NCI-H226 (cell line): ENCODE measurements at places on chromosomes 2 and 18.
A peak's percentile ranks its signal among the peaks of the same experiment; 100 is the strongest.

DNA sequence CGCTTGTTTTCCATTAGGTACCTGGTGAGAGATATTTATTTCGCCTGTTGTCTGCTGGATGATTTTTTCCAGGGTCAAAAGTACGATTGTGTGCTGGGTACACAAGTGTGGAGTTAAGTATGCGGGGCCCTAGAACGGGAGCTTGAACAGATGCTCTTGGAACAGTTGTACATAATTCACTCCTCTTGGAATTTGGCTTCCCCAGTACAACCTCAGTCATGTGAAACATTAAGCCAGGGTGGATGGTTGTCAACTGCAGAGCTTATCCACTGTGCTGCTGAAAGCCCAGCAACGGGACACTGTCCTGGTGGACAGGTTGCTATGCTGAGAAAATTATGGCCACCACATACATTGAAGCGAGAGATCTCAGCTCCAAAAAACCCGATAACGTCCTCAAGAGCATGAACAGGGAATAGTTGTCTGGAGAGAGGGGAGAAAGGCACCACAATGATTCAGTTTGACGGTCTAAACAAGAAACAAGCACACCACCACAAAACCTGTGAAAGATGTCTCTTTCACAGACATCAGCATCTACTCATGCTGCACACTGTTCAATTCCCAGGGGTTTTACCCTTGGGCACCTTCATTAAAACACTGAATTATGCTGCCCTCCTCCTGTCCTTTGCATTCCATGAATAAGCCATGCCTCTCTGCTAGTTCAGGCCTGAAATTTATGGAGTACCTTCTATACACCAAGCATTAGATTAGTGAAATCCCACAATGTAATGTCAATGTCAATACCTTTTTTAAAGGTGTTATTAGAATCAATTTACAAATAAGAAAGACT, 176.8 kb upstream of the TRIB2 start:
- no peak for DNase-seq

GRCh38 chr2:42249284-42249683, 80.1 kb downstream of the EML4 start:
- DNase-seq = no peak

GRCh38 chr2:2484301-2484700, 153.2 kb upstream of the MYT1L start:
- no peak for DNase-seq

DNA sequence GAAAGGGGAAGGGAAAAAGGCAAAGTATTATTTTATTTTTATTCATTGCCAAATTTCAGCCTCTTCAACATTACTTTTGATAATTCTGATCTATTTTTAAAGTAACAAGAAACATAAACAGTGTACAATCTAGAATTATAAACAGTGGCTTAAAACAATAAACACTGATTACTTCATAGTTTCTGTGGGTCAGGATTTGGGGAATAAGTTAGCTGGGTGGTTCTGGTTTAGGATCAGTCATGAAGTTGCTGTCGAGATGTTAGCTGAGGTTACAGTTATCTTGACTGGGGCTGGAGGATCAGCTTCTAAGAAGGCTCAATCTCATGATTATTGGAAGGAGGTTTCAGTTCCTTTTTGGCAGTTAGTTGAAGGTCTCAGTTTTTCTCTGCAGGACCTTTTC, 109.2 kb downstream of the SCN2A start:
- DNase-seq = no peak

GRCh38 chr18:10783941-10784340, 258.1 kb downstream of the NAPG start:
- no peak for DNase-seq

- no peak for DNase-seq
Observed at GRCh38 chr2:145352484-145352883, 832.6 kb upstream of the ZEB2 start.

DNA sequence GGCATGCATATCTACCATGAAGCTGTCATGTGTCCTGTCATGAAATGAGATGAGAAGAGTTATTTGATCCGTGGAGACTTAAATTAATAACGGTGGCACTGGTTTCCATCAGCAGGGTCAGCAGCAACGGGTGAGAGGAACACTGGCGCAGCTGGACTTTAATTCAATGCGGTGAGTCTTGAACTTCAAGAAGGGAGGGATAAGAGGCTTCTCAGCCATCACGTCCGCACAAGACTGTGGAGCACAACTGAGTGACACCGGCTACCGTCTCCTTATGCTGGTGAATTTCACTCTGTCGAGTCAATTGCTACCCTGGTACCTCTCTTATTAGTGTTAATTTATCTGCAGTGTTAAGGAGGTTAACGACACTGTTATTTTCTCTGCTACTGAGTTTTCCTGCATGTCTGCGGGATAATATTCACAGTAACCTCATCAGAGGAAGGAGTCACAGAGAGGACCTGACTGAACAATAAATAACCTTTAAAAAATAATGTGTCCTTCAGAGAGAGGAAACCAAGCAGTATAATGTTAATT, 236.8 kb downstream of the EPHA4 start:
- DNase-seq = no peak

GRCh38 chr2:157327200-157327599, 1.6 kb upstream of the ERMN start:
- DNase-seq = no peak

DNA sequence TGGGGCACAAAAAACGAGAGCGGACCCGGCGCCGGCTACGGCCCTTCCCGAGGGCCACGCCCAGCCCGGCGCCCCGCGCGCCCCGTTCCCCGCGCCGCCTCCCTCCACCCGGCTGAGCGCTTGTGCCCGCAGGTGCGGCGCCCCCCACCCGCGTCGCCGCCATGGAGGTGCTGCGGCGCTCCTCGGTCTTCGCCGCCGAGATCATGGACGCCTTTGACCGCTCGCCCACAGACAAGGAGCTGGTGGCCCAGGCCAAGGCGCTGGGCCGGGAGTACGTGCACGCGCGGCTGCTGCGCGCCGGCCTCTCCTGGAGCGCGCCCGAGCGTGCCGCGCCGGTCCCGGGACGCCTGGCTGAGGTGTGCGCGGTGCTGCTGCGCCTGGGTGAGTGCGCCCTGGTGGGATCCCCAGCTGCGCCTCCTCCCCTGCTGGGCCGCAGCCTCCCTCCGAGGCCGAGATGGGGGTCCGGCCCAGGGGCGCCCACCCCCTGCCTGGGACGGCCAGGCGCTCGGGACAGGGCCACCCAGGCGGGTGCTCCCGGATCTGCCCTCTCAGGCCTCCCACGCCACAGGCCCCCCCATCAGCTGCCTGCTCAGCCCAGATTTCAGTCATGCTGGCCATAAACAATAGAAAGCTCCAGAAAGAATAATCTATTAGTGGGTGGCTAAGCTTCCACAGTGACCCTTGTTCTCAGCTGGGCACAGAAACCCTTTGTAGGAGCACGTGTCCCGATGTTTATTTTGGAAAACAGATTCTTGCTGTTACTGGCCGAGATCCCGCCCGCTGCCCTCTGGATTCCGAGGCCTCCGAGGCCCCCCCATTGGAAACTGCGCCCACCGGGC, 997 bp downstream of the BOK start:
- peak; percentile 55 for DNase-seq

DNA sequence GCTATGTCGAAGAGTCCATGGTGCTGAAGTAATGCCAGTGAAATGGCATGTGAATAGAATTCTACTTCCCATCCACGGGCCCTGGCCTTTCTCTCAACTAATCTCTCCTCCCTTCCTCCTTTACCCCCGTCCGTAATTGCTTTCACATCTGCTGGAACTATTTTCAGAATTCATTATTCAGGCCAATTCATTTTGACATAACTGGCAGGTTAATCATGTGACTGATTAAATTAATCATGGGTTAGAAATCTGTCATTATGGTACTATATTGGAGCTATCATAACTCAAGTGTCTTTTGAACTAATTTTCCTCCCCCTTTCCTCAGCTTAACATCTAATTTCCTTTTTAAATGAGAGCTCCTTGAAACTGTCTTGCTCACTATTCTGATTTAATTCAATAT, 66.9 kb downstream of the ZDBF2 start:
- no peak for DNase-seq

DNA sequence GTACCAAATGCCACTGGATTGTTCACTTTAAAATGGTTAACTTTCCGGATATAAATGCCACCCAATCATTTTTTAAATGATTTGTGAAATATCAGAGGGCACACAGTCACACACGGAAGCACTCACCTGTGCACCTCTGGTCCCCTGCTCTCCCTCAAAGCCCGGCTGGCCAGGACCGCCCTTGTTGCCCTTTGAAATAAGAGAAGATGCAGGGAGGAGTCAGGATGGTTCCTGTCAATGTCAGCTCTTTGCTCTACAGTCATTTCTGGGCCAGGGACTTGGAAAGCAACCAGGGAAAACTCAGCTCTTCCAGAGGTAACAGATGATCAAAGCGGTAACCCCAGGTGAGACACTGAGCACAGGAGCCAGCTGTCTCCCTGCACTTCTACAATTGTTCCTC, 60.7 kb downstream of the COL6A3 start:
- DNase-seq = no peak

DNA sequence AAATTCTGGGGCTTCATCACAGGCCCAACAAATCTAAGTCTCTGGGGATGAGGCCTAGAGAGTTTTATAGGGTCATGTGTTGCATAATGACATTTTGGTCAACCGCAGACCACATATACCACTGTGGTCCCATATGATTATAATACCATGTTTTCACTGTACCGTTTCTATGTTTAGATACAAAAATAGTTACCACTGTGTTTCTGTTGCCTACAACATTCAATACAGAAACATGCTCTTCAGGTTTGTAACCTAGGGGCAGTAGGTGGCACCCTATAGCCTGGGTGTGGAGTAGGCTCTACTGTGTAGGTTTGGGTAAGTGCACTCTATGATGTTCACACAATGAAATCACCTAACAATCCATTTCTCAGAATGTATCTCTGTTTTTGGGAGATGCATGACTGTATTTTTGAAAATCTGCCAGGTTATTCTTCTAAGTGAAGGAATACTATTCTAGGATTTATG, 485.2 kb downstream of the PTPRM start:
- peak; percentile 5 for DNase-seq

DNA sequence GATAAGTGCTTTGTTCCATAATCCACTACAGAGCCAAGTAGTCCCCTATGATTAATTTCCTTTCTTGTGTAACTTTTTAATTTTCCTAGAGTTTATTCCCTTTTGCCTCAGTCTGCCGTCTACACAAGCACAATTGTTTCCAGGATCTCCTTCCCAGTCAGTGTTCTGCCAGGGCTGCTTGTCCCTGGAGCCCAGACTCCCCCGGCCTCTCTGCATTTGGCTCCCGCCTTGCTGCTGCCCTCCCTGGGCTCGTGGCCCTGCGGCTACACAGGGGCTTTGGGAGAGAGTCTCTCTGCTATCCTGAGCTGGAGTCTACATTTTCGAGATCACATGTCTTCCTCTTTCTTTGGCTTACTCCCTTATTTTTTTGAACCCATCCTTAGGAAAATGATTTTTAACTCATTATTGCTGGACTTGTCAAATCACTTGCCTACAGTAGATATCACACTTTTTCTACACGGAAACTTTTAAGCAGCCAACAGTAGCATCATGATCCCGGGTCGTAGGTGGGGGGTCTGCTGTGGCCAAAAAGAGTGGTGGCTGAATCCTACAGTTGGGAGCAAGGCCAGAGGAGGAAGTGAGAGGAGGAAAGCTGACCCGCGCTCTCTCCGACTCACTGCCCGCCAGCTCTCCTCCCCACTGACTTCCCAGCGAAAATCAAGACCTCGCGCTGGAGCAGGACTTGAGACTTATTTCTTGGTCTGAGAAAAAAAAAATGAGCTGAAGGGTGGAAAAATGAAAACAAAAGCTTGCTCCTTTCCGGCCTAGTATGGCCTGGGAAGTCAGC, 9.4 kb downstream of the FBLN7 start:
- DNase-seq = no peak

DNA sequence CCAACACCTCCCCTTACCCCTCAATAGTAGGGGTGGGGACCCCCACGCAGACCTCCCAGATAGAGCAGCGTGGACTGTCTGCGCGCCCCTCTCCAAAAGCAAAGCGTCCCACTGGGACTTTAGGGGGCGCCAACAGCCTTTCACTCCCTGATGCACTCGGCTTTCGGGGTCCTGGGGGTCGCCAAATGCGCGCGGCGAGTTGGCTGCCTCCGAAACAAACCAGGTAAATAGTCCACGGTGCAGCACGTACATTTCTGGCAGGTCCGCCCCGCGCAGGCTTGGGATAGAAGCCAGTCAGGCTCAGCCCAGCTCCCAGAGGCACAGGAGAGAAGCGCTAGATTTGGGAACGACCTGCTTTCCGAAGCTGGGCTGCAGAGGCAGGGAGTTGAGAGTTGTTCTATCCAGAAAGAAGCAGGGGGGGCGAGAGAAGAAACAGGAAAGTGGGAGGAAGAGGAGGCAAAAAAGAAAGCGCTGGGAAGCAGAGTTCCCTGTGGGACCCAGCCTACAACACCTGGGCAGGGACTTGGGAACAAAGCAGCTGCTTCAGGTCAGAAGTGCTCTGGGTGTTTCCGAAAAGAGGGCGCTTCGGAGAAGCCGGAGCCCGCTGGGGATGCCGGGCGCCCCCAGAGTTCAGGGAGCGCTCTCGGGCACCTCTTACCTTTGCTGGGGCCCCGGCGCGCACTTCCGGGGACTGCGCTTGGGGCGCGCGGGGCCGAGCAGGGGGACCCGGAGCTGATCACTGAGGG, 544 bp downstream of the EVA1A start:
- peak; percentile 25 for DNase-seq

- no peak for DNase-seq
Observed at GRCh38 chr2:96526615-96527285, 9.8 kb upstream of the ARID5A start.

DNA sequence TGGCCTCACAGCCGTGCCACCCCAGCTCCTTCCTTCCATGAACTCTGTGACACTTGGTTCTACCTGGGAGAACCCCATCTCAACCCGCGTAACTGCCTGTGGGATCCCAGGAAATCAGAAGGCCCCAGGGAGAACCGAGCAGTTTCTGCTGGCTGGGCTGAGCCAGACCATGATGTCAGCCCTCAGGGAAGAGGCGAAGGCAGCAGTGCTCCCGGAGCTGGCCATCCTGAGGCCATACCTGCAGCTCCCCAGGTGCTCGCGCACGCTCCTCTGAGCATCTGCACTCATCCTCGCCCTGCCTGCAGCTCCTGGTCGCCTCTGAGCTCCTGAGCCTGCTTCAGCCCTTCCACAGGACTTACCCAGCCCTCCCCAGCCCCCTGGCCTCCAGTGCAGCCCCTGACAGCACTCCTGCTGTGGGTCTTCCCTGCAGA, 186.1 kb downstream of the SEPTIN10 start:
- no peak for DNase-seq

GRCh38 chr2:64019083-64019974, at the start of gene VPS54:
Gene VPS54, minus strand, starts transcription at chr2:64019428. Its CDS starts 35,429 bp downstream, at chr2:63983999.
- peak; percentile 50 for DNase-seq

- DNase-seq = no peak
Observed at GRCh38 chr18:42839408-42839807, 276.1 kb downstream of the RIT2 start.

- DNase-seq = no peak
Observed at GRCh38 chr2:66872081-66872985, 437.4 kb downstream of the MEIS1 start.

DNA sequence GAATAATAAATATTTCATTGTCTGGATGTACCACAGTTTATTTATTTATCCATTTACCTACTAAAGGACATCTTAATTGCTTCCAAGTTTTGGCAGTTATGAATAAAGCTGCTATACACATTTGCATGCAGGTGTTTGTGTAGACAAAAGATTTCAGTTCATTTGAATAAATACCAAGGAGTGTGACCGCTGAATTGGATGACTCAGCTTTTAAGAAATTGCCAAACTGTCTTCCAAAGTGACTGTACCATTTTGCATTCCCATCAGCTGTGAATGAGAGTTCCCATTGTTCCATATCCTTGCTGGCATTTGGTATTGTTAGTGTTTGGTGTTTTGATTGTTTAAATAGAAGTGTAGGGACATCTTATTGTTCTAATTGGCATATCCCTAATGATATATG, 36.2 kb upstream of the FMNL2 start:
- DNase-seq = no peak

GRCh38 chr2:220310451-220310861, 683.0 kb downstream of the SLC4A3 start:
- DNase-seq = peak; percentile 56

GRCh38 chr2:70994699-70995425, at the start of gene TEX261:
Gene TEX261, minus strand, starts transcription at chr2:70994873. Its CDS starts 116 bp downstream, at chr2:70994757.
- peak; percentile 90 for DNase-seq
